Activated naive CD4-positive, alpha-beta T cell treated with Interleukin-2 at 50 U/mL for 16 hours (primary cell): ENCODE measurements at places on chromosomes 4 and X.
A peak's percentile ranks its signal among the peaks of the same experiment; 100 is the strongest.

DNA sequence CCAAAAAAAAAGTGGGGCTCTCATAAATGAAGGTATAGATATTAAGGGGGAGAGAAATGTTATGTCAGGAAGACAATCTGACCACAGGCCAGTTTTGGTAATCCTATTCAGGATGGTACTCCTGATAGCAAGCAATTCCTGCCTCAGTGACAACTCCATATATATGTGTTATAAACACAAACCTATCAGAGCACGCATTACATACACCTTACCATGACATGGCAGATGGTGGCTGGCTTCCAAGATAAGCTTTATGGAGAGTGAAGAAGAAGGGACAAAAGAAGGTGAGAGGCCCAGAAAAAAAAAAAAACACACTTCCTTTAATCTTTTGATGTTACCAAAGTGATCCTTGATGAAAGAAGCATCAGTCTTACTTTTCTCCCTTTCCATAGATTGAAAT lies 29.5 kb upstream of the KDR start:
- DNase-seq, result no peak

DNA sequence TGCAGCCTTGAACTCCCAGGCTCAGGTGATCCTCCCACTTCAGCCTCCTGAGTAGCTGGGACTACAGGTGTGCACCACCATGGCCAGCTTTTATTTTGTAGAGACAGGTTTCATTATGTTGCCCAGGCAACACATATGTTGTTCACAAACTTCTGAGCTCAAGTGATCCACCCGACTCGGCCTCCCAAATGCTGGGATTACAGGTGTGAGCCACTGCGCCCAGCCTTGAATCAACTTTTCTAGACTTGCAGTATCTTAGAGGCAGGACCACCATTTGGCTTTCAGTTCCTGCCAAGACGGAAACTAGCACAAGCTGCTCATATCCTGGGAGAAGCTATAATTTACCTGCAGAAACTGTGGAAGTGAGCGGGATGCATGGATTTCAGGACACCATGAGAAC lies 19.9 kb downstream of the NAT8L start:
- DNase-seq, result peak; percentile 0

DNA sequence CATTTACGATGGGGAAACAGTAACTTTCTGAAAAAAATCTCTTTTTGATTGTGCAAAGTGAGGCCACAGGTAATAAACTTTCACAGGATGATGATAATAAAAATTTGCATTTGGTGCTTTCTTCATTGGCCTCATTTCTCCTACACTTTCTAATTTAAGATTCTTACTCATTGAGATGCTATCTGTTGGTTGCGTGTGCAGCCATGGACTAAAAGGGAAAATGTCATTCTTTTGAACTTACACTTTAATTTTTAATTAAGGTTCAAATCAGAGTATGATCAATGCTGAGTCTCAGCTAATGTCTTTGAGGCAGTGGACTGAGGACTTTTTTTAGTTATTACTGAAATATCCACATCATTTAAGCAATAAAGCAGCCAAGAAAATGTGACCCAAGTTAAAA lies 87.6 kb downstream of the SEL1L3 start:
- no peak for DNase-seq

GRCh38 chr4:173272996-173273395 lies 61.2 kb downstream of the HMGB2 start:
- no peak for DNase-seq

GRCh38 chr4:41747230-41748055 lies 1.1 kb downstream of the PHOX2B start:
- no peak for DNase-seq

DNA sequence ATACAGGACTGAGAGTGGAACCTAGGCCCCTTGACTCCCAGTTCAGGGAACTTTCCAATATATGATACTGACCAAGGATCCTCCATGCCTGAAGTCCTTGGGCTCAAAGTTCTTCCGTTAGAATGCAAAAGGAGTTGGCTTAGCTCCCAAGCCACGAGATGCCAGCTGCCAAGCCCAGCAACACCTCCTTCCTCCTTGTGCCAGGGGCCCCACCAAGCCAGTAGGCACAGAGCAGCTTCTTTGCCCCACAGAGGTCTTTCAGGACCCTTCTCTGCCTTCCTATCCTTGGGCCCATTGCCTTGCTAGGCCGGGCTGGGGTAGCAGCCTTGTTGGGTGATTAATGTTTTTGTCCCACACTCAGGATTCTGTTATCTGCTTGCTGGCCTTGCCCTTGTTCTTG lies 105.6 kb downstream of the EFNB1 start:
- no peak for DNase-seq

DNA sequence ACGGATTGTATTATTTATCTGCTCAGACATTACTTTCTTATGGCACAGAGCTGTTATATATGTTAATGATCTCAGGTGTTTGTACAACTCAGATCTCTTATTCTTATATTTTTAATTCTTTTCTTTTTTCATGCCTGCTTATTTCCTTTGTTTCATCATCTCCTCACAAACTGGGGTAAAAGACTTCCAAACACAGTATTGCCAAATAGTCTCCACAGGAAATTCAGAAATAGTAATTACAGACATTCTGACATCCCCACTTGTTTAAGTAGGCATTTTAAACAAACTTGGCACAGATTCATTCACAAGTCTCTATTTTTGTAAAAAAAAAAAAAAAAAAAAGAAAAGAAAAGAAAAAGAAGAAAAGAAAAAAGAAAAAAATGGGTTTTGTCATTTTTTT lies 129.7 kb upstream of the USP38 start:
- DNase-seq, result no peak

DNA sequence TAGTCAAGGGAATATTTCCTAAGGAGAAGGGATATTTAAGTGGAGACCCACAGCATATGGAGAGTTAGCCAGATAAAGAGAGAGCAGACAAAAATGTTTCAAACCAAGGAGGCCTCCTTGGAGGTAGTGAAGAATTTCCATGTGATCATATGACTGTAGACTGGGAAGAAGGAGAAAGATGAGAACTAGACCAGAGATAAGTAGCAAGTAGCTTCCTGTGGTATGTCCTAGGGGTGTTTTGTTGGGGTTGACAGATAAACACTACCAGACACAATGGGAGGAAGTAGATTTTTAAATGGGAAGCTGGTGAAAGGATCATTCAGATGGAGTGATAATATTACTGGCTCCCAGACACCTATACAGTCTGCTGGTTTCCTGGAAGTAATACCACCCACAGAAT lies 13.6 kb downstream of the SYAP1 start:
- no peak for DNase-seq

GRCh38 chrX:155841232-155841631 lies 39.9 kb upstream of the VAMP7 start:
- DNase-seq, result no peak

- DNase-seq, result no peak
Measured at GRCh38 chr4:107592519-107592918, 127.5 kb downstream of the PAPSS1 start.

- no peak for DNase-seq
Measured at GRCh38 chrX:108732630-108733321, 3.6 kb downstream of the IRS4 start.

DNA sequence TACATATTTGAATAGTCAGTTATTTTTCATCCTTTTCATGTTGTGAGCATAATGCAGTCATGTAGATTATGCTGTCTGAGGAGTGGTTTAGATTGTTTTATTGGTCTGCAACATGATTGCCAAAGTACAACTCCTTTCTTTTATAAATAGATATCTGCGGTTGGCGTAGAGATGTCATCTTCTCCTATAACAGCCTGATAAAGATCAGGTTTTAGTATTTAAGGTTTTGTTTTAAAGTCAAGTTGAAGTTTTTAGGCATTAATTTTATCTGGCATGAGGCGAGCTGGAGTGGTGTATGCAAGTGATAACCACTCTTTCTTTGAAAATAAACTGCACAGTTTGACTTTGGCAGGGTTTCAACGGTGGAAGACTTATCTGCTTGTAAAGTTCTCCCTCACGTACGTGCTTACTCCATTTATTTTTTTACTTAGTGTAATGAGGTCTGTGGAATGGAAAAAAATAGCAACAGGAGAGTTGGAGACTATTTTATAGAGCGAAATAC lies 126.3 kb downstream of the FBXO8 start:
- no peak for DNase-seq

DNA sequence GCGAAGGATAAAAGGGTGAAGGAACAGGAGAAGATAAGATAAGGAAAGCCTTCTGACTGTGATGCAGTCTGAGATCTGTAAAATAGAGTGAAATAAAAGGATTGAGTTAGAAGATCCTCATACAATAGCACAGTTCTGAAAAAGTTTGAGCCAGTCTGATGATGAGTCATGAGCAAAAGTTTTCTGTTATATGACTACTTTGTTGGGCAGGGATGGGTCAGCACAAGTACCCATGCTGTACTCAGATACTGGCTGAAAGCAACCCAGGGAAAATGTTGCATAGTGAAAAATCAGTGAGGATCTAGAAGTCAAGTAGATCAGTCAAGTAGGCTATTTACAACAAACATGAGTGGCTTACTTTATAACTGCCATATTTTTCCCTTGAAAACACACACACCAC lies 253.5 kb downstream of the PCDH10 start:
- no peak for DNase-seq

DNA sequence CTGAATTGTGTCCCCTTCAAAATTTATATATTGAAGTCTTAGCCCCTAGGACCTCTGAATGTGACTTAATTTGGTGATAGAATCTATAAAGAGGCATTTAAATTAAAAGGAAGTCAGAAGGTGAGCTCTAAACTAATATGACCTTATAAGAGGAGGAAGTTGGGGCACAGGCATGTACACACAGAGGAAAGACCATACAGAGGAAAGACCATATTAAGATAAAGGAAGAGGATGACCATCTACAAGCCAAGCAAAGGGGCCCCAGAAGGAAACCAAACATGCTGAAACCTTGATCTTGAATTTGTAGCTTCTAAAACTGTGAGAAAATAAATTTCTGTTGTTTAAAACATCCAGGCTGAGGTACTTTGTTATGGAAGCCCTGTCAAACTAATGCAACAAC lies 26.9 kb upstream of the CYBB start:
- no peak for DNase-seq

DNA sequence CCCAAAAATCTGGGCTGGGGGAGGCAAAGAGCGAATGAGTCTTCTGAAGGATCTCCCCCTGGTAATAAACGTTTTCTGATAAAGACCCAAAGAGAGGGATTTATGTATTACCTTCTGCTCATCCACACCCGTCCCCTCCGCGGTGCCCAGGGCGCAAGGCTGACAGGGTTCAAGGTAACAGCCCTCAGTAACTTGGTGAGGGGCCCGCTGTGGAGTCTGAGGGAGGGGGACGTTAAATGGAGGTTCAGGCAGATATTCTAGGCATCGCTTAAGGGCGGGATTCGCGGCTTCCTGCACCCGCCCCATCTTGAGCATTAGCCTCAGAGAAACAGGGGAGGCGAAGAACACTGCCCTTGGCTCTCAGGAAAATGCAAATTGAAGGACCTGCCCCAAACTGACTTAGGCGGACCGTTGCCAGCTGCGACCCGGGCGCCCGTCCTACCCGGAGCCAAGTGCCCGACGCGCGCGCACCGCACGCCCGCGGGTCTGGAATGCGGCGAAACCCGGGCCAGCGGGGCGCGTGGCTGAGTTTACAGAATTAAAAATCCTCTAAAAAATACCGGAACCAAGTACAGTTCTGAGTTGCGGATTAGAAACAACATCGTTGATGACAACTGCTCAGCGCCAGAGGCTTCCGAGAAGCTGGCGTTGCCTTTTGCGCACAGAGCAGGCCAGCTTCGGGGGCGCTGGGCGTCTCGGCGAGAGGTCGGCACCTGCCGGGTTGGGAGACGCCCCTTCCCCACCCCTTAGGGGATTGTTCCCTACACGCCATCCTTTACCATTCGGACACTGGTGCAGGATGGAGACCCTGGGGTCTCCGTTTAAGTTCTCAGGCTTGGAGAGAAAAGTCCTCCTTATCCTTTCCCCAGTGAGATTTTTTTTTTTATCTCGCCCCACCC lies 2.8 kb downstream of the HELT start:
- DNase-seq, result no peak
